ENCODE measurements at places on chromosomes 5 and 9.

- DNase-seq, result no peak
Observed at GRCh38 chr5:17042041-17042440, 106.0 kb upstream of the MYO10 start.

- DNase-seq, result no peak
Observed at GRCh38 chr5:51384281-51384840, 1.1 kb downstream of the ISL1 start.

DNA sequence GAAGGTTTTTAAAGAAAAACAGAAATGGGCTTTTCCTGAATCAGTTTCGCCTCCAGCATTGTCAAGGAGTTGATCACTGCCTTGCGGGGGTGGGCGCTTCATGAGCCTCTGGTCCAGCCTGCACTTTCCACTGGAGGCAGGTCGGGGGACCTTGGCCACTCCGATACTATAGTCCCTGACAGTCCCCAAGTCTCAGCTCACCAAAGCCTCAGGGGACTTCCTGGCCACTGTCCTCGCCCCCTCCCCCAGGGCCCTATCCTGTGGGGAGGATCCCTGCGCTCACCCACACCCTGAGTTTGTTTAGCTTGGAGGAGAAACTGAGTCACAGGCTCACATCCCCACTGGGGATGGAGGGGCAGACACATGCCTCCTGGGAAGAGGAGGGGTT is 1.4 kb downstream of the SLC6A19 start:
- no peak for DNase-seq

DNA sequence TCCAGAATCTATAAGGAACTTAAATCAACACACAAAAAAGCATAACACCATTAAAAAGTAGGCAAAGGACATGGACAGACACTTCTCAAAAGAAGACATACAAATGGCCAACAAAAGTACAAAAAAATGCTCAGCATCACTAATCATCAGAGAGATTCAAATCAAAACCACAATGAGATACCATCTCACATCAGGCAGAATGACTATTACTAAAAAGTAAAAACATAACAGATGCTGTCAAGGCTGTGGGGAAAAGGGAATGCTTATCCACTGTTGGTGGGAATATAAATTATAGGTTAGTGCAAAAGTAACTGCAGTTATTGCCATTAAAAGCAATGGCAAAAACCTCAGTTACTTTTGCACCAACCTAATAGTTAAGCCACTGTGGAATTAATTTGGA is 32.2 kb upstream of the SPATA31D4 start:
- no peak for DNase-seq

- DNase-seq, result no peak
Observed at GRCh38 chr5:132679717-132680380, 6.1 kb downstream of the IL4 start.

DNA sequence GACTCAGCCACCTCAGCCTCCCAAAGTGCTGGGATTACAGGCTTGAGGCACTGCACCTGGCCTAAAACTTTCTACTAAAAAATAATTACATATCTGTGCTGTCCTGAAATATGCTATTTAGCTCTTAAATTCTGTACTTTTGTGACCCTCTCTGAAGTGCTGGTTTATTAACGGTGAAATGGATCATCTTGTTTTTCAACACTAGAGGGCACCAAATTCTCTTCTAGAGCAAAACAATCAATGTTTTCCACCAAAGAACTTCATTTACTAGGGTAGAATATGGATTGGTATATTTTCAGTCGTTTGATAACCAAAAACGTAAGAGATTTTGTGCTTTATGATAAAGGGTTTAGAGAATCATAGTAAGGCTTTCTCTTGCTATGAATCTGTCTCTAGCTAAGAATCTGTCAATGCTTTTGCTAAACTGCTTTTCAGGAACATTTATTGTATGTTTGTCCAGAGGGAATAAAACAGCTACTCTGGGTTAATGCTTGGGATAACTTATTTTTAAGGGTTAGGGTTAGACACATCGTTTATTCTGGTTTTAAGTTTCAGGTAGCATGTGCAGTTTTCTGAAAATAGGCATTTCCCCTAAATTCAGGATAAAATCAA is 63.6 kb downstream of the RNF180 start:
- DNase-seq, result no peak

DNA sequence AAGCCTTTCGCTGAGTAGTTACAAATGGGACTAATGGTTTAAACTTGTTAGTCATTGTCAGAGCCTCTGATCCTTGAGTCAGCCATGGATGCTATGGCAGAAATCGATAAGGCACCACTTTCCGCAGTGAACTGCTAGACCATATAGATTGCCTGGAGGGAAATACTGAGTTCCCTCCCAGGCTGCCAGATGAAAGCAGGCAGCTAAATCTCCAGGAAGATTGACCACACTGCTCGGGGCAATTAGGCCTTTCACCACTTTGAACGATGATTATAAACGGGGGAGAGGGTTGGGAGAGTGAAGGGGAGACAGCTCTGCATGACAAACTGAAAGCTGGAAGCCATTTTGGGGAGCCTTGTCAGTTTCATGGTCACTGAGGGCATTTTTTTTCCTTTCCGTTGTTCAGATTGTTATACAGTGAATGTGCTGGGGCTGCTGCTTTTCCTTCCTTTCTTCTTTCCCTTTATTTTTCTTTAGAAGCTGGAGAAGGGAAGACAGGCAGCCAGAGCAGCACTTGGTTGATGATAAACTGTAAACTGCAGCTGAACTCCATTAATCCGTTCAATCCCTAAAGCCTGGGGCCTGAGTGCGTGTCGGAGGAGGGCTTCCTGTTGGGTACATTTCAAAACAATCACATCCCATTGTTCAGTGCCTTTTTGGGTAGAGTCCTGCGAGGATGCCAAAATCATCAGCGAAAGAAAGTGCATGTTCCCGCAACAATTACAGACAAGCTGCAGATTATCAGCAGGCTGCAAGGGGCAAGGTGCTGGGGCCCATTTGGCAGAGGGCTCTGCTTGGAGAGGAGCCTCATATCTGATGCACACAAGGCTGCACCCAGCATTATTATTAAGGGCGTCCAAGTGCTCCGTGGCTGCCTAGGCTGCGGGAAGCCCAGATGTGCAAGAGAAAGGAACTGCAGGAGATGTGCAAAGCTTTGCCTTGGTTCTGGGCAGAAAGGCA is 308.4 kb downstream of the PSAT1 start:
- DNase-seq, result no peak

DNA sequence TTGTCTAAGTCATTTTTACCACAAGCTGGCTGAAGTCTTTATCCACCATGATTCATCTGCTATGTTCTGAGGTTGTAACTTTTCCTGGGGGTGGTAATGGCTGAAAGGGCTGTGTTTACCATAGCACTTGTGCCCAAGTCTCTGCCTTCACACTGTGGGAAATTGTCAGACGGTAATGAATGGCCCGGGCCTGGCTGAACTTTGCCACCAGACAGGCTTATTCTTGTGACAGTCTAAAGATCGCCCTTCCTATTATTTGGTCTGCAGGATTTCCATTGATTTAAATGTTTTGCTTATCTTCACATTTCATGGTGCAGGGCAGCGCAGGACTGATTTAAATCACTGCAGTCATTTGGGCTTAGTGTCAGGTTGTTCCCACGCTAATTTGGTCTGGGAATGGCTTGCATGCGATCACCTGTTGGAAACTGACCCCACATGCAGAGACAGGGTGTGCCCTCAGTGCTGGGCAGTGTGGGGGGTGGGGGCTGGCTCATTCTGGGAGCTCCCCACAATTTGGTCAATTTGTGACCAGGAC is 109.3 kb upstream of the ICE1 start:
- DNase-seq, result no peak

DNA sequence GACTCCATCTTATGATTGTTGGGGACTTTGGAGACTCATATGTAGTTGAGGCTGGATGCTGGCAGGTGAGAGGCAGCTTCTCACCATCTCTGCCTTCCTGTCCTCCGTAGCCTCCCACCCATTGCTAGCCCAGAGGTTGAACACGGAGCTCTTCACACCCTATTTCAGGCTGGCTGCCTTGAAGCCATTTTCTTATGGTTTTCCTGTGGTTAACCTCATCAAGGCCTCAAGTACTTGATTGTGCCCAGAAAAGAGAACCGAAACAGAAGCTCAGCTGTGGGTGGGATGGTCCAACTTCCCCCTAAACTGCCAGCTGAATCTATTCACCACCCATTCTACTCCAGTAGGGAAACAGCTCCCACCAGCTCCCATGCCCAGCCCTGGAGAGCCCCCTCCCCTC is 102.9 kb downstream of the LIFR start:
- no peak for DNase-seq

DNA sequence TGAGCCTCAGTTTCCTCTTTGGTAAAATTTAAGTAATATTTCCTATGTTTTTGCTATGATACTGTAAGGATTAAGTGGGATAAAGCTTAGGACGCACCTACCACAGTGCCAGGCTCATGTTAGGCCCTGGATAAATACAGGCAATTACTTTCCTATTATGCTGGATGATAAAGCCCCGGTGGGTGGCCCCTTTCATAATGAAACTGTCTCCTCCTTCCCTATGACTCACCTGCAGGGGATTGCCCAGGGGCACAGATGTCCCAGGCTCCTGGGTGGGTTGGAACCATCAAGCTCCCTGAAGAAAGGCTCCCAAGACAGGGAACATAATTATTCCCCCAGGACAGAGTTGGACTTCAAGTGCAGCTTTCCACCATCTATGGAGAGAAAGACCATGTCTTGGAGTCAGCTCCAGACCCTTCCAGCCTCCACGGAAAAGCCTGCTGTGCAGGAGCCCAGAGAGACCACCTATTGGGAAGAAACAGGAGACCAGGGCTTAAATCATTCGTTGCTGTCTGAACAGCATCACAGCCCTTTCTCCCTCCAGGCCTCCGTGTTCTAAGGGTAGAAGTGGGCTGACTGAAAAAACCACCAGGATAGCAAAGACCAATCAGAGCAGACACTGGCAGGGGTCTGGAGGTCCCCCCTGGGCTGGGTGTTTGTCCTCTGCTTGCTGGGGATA is 43.2 kb upstream of the FOXE1 start:
- DNase-seq, result no peak

- peak; percentile 87 for DNase-seq
Observed at GRCh38 chr9:36401164-36401740, 1.2 kb upstream of the RNF38 start.

DNA sequence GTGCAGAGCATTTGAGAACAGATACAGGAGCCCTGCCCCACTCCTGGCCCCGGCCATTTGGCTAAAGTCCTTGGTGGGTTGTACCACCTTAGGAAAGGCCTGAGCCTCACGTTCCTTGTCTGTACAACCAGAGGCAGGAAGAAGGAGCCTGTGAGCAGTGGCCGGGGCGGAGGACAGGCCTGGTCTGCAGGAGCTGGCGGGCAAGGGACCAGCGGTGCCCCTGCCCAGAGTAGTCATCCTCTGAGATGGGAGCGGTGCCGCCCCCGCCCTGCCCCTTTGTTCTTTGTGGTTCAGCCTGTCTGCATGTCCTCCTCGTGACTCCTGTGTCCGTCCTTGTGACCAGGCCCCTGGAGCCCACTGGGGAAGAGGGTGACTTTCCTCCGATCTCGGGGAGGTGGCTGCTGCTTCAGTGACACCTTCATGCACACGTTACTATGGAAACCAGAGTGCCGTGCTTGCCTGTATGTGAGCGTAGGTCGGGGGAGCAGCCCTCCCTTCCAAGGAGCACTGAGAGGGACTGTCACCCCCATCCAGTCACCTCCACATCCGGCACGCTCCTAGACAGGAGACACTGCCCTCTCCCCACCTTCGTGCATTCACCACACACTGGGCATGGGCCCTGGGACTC is 42.9 kb downstream of the UNC5A start:
- DNase-seq, result no peak

DNA sequence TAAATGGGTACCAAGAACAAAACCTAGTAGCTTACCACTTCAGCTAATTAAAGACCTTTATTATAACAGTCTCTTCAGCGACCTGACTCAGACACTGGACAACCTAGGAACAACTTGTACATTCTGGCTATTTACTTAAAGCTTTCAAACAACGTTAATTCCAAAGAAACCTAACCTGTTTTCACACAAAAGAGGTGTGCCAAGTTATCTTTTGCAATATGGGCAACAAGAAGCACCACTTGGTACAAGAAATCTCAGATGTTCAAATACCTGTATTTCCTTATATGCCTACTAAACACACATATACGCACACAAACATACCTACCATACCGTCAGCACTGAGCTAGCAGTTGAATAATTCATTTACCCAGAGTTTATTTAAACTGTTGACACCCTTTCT is 23.0 kb downstream of the RNF145 start:
- no peak for DNase-seq

Measured in hypothalamus (tissue), 51 donors.